ENCODE measurements at places on chromosomes 12 and 14.

DNA sequence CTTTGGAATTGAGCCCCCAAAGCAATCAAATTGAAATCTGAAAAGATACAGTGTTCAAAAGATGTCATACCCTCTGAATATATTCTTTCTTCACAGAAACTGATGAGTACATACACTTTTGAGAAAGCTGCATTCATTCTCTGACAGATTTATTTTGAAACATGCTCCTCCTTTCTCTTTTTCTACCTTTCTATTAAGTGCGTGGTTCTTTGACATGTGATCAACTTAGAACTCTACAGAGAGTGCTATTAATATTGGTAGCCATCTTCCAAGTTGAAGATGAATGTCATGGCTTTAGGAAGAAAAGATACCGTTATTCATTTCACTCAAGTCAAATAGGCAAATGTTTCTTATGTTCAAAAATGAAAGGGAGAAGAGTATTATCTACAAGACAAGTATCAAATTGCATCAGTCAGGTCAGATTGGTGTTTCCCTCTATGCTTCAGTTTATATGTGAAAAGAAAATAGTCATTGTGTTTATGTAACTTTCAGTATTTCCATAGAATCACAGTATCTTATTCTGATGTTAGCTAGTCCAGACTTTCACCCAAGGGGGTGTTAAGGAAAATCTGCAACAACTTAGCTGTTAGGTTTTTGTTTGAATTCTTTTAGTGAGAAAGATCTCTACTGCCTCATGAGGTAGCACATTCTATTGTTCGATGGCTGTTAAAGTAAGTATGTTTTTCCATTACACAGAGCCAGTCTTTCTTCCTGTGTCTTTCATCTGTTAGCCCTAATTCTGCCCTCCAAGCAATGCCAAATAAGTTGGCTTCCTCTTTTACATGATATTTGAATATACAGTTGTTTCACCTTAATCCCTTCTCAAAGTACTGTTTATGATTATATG, 55.4 kb upstream of the GARIN2 start:
- DNase-seq: no peak

DNA sequence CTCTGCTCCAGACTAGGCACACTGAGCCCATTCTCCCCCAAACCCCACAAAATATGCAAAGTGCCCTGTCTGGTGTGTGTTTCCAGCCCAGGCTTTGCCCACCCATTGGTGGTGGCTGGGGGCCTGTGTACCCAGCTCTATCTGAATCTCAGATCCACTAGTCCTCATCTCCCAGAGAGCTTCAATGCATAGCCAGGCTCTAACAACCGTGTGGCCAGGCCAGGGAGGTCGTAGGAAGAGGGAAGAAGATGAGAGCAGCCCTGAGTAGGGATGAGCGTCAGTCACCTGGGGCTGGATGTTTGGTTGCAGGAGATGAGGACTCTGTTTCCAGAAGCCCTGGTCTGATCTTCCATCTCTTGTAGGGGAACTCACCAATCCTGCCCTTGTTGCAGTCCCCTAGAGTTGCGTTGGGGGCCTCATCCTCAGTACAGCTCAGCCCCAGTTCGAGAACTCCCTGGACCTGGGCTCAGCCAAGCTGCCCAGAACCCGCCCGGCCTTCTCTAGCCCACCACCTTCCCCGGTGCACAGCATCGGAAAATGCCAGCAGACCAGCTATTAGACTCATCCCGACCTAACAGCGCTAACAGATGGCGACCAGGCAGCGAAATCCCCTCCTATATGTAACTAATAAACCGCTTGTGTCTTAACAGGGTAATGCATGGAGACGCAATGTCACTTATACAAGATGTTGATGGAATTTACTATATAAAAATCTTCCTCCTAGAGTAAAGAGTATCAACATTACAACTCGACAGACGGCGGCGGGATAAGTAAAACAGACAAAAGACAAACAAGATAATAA, 3.2 kb upstream of the LHX5 start:
- DNase-seq: no peak

DNA sequence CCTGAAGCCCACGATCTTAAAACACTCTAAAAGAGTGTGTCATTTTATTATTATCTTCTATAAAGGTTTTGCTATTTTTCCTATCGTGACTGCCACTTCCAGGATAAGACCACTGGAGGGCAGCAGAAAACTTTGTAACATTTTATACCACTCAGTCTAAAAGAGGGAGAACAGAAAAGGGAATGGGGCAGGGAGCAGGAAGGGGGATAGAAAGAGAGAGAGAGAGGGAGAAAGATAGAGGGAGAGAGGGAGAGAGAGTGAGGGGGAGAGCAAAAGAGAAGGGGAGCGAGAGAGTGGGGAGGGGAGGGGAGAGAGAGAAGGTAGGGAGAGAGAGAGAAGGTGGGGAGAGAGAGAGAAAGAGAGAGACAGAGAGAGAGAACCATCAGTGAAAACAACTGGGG, 2.0 kb upstream of the ART4 start:
- no peak for DNase-seq

DNA sequence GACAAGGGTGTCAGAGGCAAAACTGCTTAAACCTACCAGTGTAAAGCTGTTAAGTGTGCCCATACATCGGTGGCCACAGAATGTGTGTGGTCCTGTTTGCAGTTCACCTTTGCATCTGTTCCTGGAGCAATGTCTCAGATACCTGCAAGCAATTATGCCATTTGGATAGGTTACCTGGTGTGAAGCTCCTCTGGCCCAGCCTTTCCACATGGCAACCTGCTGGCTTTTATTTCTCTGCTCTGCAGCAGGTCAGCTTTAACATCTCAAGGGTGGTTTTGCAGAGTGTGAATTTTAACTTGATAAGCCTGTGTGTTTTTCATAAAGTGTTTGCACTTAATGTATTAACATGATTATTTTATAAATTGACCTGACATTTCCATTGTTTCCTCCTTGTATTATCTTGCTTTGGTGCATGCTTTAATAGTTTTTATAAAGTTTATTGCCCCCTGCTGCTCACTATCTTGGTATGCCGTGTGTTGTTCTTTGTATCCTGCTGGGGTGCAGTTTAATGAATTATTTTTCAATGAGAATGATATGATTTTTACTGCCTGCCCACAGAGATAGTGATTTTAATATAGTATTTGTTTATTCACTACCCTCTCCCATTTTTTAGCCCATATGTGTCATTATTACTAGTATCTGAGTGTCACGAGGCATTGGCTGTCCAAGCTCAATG, 403.8 kb downstream of the NPAS3 start:
- DNase-seq: no peak

DNA sequence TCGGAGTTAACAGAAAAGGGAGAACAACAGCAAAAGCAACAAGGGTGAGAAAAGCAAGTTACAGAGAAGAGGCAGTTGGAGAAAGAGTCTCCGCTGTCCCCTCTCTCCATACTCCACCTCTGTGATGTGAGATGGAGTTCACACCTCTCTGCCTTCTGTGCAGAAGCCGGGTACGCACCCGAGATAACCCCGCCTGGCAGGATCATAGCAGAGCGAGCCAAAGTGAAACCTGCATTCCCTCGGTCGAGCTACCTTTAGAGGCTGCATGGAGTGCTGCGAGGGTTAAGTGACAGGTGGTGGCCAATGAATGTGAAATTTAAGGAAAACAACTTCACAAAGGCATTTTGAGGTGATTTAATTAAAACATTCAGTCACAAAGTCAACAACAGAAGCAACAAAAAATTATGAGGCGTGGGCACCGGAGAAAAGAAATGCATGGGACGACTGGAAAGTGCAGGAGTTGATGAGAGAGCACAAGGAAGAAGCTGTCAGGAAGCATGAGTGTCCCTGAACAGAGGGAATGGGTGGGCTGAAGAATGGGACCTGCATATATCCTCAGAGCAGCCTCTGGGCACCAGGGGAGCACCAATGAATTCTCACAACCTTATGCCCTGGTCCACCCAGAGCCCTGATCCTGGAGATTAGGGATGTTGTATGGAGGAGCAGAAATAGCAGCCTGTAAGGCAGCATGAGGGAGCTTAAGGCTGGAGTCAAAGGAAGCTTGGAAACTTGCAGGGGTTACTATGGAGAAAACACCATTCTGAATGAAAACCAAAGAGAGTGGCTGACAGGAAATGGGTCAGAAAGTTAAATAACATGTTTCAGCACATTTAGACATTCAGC, 208.3 kb downstream of the EMP1 start:
- peak; percentile 85 for DNase-seq

DNA sequence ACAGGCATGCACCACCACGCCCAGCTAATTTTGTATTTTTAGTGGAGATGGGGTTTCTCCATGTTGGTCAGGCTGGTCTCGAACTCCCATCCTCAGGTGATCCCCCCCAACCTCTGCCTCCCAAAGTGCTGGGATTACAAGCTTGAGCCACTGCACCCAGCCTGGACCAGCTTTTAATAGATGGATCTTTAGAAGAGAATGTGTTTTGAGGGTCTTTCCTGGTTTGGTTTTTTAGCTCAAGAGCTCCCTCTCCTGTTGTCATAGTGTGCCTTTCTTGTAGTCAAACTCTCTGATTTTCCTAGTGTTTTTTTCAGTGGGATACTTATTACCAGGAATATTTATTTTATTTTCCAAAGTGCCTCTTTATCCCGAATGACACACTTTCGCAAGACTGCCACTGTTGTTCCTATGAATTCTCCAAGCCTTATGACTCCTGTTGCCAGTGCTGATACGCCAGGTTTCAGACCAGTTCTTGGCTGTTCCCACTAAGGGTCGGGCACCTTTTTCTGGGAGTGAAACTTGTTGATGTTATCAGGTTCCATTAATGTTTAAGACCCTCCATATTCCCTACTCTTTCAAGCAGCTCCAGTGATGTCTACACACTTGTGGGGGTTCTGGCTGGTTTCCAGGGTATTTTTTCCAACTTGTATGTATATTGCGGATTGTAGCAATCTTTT, 31.5 kb upstream of the LIMA1 start:
- DNase-seq: no peak

GRCh38 chr12:15608941-15609340, 180.2 kb downstream of the EPS8 start:
- DNase-seq: no peak

DNA sequence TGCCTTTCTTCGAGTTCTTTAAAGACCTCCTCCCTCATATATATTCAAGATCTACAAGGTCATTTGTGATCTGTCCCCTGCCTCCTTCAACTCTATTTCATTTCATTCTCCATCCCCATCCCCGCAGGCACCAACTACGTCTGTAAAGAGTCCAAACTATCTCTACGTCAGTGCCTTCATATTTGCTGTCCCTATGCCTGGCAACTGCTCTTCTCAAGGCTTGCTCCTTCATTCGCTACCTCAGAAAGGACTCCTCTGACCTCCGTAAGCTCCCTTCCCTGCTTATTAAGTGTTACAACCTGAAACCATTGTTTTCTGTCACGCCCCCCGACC, 650 bp downstream of the LLPH start:
- no peak for DNase-seq

DNA sequence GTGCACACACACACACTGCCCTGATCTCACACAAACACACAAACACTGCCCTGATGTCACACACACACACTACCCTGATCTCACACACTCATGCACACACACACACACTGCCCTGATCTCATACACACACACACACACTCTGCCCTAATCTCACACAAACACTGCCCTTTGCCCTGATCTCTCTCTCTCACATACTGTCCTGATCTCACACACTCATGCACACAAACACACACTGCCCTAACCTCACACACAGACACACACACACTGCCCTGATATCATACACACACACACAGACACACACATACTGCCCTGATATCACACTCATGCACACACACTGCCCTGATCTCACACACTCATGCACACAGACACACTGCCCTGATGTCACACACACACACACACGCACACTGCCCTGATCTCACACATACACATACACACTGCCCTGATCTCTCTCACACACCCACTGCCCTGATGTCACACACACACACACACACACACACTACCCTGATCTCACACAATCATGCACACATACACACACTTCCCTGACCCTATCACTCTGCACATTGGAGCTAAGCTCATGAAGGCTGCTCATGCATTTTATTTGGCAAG, 97.6 kb upstream of the DIO3 start:
- DNase-seq: no peak

DNA sequence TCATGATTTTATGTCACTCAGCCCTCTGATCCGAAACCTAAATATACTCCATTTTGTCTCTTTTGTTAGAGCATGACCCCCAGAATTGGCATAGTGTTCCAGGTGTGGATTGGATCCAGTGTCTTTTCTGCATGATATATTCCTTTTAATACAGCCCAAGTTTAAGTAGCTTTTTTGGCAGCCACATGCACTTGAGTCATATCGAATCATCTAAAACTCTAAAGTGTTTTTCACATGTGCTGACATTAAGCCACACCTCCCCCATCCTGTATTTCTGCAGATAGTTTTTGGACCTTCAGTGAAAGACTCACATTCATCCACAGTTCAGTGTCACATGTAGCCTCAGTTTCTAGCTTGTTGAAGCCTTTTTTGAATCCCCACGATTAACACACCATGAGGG, 30.6 kb downstream of the BORCS5 start:
- peak; percentile 83 for DNase-seq

DNA sequence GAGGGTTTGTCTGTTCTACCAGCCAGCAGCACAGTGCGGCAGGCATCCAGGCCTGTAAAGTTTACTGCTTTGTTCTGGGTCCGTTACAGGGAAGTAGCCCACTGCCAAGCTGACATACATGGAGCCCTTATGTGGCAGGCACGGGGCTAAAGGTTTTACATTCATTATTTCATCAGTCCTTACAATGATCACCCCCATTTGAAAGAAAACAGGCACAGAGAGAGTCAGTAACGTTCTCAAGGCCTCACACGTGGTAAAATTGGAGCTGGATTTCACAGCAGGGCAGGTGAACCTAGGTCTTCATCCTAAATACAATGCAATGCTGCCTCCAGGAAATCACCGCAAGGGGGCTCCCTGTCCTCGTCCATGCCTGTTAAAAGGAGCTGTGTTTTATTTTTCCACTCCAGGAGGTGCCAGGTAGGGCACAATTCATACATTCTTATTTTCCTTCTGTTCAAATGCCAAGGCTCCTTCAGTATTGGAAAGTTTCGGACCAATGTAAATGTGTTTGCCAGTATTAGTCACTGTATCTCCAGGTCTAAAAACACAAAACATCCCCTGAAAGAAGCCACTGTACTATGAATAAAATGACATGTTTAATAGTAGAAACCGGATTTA, 172.2 kb upstream of the GZMB start:
- DNase-seq: peak; percentile 92

DNA sequence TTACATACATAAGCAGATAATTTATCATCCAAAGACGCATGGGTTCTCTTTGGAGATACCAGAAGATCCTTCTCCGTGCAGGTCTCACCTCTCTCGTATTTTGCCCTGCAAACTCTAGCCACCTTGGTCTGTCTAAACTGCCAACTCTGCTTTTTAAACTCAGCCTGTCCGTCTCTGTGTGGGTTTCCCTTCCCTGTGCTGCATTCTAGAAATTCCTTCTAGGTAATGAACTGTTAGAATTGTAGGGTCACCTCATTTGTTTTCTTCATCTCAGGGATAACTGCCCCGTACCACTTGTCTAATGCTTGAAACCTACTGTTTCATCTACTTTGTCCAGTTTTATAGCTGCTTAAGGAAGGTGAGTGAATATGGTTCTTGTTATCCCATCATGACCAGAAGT, 45.4 kb upstream of the CCDC196 start:
- no peak for DNase-seq

DNA sequence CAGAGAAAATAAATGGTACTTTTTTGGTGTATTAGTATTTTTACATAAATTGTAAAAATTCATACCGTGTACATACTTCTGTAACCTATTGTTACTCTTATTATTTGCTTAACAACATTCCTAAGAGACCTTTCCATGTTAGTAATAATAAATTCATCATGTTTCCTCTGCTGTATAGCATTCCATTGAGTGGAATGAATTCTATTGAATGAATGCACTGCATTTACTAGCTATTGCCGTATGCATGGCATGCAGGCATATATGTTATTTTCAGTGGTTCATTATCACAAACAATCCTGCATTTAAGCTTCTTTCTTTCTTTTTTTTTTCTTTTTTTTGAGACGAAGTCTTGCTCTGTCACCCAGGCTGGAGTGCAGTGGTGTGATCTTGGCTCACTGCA, 137.6 kb upstream of the TBX3 start:
- no peak for DNase-seq

Data from esophagus muscularis mucosa (tissue), 4 donors.